ENCODE measurements at places on chromosomes 11 and 22.

GRCh38 chr11:8988329-8989234 is 15.2 kb downstream of the NRIP3 start:
- DNase-seq: no peak

GRCh38 chr22:46376111-46376510 is 40.6 kb downstream of the TRMU start:
- DNase-seq: no peak

- no peak for DNase-seq
Observed at GRCh38 chr11:73888244-73888643, 11.4 kb downstream of the PAAF1 start.

GRCh38 chr11:81033779-81034540 is 1593.1 kb upstream of the TENM4 start:
- DNase-seq: no peak

GRCh38 chr11:47225552-47226400 is 11.0 kb downstream of the DDB2 start:
- DNase-seq: no peak

GRCh38 chr11:128862908-128863660 is 4.0 kb downstream of the KCNJ1 start:
- DNase-seq: no peak

DNA sequence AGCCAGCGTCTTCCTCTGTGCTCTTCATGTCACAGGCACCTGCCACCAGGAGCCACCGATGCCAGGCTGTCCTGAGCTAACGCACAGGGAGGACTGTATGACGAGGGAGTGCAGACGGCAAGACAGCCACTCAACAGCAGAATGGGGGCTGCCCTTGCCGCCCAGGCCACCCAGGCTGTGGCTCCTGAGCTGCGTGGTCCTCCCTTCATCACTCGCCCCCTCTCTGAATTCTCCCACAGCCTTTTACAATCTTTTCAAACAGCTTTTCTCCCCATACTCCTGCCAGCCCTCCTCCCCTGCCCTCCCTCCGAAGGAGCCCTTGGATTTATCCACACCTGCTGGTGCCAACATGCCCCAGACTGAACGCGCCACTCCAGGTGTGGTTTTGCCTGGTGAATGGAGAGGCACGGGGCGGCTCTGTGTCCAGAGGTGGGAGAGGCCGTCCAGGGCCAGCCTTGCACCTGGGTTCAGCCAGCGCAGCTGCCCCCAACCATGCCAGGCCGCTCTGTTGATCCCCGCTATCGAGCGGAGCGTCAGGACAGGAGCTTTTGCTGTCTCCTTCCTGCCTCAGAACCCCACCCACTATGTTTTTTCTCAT is 22.0 kb downstream of the OVOL1 start:
- no peak for DNase-seq

DNA sequence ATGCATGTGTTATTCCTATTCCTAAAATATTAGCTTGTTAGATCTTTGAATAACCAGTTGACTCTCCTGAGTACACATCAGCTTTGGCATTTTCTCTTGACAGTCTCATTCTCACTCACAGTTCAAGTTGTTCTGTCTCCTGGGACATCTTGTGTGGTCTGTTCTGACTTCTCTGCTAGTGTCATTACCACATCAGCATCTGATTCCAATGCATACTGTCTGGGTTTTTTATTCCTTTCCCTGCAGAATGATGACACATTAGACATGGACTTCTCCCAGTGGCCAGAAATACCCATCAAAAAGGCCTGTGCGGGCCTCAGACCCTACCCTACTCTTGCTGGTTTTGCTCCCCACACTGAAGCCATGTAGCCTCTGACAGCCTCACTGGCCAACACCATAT is 2.7 kb downstream of the ZNF74 start:
- DNase-seq: no peak

GRCh38 chr22:44030702-44031082 is 6.6 kb downstream of the PARVB start:
- DNase-seq: no peak

GRCh38 chr11:60252213-60253108 is 9.5 kb upstream of the MS4A4E start:
- DNase-seq: no peak

DNA sequence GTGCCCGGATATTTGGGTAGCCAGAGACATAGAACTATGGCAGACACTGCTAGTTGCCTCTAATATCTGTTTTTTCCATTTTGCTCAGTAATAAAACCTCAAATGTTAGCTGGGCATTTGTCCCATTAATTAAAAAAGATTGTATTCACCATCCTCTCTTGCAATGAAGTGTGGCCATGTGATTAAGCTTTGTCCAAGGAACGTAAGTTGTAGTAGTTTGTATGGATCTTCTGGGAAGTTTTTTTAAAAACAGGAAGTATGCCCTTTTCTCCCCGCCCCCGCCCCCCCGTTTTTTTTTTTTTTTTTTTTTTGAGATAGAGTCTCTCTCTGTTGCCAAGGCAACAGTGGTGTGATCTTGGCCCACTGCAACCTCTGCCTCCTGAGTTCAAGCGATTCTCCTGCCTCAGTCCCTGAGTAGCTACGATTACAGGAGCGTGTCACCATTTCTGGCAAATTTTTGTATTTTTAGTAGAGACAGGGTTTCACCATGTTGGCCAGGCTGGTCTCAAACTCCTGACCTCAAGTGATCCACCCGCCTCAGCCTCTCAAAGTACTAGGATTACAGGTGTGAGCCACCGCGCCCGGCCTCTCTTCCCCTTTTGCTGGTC is 1.7 kb upstream of the TMEM135 start:
- DNase-seq: peak; percentile 12

DNA sequence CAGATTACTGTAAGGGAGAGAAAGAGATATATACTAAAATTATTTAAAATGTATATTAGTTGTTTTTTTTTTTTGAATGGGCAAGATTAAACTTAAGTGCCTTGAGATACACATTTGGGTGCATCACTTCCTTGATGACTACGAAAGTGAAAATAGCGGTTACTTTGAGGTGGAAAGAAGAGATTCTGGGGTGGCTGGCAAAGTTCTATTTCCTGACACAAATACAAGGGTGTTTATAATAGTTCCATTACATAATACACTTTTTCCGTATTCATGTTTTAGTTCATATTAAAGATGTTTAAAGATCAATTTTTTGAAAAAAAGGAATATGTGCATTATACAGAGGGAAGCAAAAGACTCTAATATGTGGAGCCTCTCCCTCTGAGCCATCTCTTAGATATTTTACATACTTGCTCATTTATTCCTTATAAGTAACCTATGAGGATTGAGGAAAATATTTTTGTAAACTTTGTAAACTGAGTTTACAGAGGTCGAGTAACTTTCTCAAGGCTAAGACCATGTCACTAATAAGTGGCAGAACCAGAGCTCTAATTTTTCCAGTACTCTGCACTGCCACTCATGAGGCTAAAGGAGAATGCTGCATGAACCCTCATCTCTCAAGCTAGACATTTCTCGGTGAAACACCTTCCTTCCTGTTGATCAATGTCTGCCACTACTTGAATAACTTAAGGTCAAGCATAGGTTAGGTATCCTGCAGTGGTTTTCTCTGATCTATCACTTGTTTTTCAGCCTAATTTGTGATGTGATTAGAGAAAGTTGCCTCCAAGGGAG is 58.6 kb downstream of the DDIAS start:
- no peak for DNase-seq

GRCh38 chr11:59558270-59558643 is 46.9 kb downstream of the OR4D9 start:
- DNase-seq: no peak

GRCh38 chr11:84292955-84293354 is 1006.8 kb upstream of the CCDC90B start:
- DNase-seq: no peak

GRCh38 chr11:65541093-65541982 is 16.5 kb downstream of the SCYL1 start:
- no peak for DNase-seq

DNA sequence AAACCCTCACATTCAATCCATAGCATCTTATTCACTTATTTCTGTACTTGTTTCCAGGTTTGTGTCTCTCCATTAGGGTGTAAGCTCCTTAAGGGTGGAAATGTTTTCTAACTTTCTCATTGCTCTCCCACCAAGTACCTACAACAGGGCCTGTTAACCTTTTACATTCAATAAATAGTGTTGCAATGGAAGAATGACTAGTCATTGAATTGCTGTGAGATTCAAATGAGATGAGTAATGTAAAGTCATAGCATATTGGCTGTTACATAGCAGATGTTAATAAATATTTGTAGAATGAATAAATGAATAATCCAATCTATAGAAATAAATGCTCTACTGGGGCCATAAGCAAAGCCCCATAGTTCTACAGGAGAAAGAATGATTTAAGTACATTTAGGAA is 75.4 kb upstream of the DDI1 start:
- no peak for DNase-seq

DNA sequence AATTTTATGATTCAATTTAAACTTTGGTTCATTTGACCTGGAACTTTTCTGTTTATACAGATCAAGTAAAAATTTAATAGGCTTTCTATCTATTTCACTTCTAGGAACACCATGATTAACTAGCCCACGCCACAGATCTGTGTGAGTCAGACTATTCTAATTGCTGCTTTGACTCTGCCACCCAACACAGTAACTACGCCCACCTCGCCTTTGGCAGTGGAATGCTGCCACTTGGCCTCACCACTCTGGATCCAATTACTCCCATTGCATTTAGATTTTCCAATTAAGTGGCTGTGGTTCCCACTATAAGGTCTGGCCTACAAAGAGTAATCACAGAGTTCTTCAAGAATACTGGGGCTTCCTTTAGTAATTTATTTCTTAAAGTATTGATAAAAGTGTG is 46.6 kb upstream of the LIN7C start:
- no peak for DNase-seq

GRCh38 chr11:128910576-128910975 is 19.4 kb downstream of the KCNJ5 start:
- DNase-seq: no peak

DNA sequence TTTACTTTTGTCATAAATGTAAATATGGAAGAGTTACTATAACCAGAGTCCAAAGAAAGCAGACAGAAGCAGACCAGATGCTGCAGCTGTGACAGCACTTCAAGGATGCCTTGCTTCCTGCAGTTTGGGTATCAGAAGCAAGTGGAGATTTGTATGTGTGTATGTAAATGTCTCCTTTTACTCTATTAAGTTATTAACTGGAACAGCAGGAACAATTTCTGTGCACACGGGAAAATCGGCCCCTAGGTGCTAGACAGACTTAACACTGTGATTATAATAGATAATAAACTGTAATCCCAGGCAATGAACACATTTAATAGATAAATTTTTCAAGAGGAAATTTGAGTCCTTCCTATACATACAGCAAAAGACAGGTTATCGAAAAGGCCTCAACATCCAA is 178.6 kb upstream of the PITPNB start:
- DNase-seq: no peak

- DNase-seq: no peak
Observed at GRCh38 chr11:118213781-118214180, 11.0 kb downstream of the JAML start.

GRCh38 chr11:35969089-35970042 is 25.5 kb downstream of the LDLRAD3 start:
- no peak for DNase-seq

GRCh38 chr11:45848654-45849081 is 1.4 kb downstream of the CRY2 start:
- DNase-seq: no peak

Measured in memory B cell (primary cell).